ENCODE measurements at places on chromosomes 4 and X.
A peak's percentile ranks its signal among the peaks of the same experiment; 100 is the strongest.

DNA sequence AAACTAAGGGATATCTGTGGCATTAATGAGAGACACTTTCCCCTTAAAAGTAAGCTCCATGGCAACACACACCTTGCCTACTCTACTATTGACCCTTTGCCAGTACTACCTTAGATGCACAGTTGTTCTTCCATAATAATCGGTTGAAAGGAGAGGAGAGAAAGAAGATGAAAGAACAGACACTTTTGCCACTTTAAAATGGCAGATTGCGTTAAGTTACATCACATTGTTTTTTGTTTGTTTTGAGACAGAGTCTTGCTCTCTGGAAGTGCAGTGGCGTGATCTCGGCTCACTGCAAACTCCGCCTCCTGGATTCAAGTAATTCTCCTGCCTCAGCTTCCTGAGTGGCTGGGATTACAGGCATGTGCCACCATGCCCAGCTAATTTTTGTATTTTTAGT lies 239.8 kb downstream of the SCFD2 start:
- no peaks in the 10 kb centered on the region for H3K36me3 ChIP-seq
- no peak overlapping the region for H3K4me3 ChIP-seq
- peaks cover 32% of the 10 kb centered on the region for H3K4me1 ChIP-seq

DNA sequence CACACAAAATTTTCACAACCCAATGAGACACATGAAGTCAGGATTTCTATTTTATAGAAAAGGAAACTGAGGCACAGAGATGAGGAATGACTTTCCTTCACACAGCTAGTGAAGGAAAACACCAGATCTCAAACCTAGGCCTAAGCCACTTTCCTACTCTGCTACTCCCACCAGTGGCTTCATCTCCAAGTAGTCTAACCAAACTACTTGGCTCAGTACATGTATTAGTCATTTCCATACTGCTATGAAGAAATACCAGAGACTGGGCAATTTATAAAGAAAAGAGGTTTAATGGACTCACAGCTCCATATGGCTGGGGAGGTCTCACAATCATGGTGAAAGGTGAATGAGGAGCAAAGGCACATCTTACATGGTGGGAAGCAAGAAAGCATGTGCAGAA lies 196.6 kb downstream of the EVC2 start:
- H3K4me3 ChIP-seq = no peak overlapping the region
- H3K27me3 ChIP-seq = no peaks in the 10 kb centered on the region
- no peak for DNase-seq
- no peak overlapping the region for H3K27ac ChIP-seq
- H3K36me3 ChIP-seq = no peaks in the 10 kb centered on the region
- H3K4me1 ChIP-seq = no peaks in the 10 kb centered on the region

GRCh38 chrX:445727-446126 lies 59.0 kb upstream of the PPP2R3B start:
- H3K27me3 ChIP-seq = no peaks in the 10 kb centered on the region
- no peak for DNase-seq
- H3K36me3 ChIP-seq = no peaks in the 10 kb centered on the region
- H3K27ac ChIP-seq = no peak overlapping the region
- H3K4me3 ChIP-seq = no peak overlapping the region
- no peaks in the 10 kb centered on the region for H3K4me1 ChIP-seq

GRCh38 chr4:13302876-13303275 lies 181.3 kb downstream of the RAB28 start:
- no peaks in the 10 kb centered on the region for H3K4me1 ChIP-seq
- DNase-seq = no peak
- no peak overlapping the region for H3K27ac ChIP-seq

GRCh38 chr4:70734971-70735370 lies 13.2 kb downstream of the RUFY3 start:
- peak overlapping the region; percentile 26 for H3K27ac ChIP-seq
- H3K4me3 ChIP-seq = peak overlapping the region; percentile 41
- H3K27me3 ChIP-seq = no peaks in the 10 kb centered on the region

DNA sequence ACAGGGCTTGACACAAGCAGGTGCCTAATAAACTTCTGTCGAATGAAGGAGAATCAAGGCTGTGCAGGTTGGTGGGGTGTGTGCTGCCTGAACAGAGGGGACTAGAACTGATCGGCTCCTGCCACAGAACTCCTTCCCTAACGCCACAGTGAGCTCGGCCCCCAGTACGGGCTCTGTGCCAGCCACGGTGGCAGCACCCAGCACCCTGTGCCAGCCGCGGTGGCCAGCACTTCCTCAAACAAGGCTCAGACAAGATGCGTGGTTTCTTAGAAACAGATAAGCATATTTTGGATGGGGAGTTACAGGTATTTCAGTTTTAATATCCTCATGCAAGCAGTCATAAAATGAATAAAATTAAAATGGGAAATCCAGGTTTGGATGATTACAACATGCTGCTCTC lies 26.0 kb upstream of the C4orf50 start:
- H3K4me1 ChIP-seq = no peaks in the 10 kb centered on the region
- DNase-seq = no peak
- no peaks in the 10 kb centered on the region for H3K36me3 ChIP-seq

- H3K36me3 ChIP-seq = no peaks in the 10 kb centered on the region
- no peaks in the 10 kb centered on the region for H3K27me3 ChIP-seq
- no peak overlapping the region for H3K27ac ChIP-seq
- no peaks in the 10 kb centered on the region for H3K4me1 ChIP-seq
- DNase-seq = no peak
- no peak overlapping the region for H3K4me3 ChIP-seq
These were observed 165.3 kb upstream of the GPC4 start for GRCh38 chrX:133580625-133581024.

- peak overlapping the region; percentile 67 for H3K27ac ChIP-seq
- peaks cover 17% of the 10 kb centered on the region for H3K4me1 ChIP-seq
- H3K36me3 ChIP-seq = peaks cover 19% of the 10 kb centered on the region
- no peak overlapping the region for H3K4me3 ChIP-seq
- no peaks in the 10 kb centered on the region for H3K27me3 ChIP-seq
These were observed 37.9 kb downstream of the RELL1 start for GRCh38 chr4:37648084-37648817.

- DNase-seq = peak; percentile 45
- H3K27ac ChIP-seq = peak overlapping the region; percentile 70
- H3K36me3 ChIP-seq = no peaks in the 10 kb centered on the region
- H3K27me3 ChIP-seq = no peaks in the 10 kb centered on the region
- no peak overlapping the region for H3K4me3 ChIP-seq
- H3K4me1 ChIP-seq = peaks cover 12% of the 10 kb centered on the region
These were observed 22.1 kb downstream of the PIR start for GRCh38 chrX:15471028-15471427.

DNA sequence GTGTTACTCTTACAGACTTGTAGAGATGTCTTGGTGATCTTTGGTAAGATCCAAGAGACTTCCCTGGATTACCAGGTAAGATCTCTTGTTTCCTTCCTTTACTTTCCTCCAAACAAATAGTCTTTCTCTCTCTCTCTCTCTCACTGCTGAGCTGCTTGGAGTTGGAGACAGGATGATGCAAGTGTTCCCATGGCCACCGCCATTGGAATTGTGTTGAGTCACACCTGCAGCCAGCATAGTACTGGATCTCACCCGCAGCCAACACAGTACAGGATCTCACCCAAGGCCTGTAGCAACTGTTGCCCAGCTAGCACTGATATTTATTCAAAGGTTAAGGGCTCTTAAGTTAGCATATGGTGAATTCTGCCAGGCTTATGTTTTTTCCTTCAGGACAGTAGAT lies 1080.9 kb downstream of the FAT4 start:
- no peak overlapping the region for H3K4me3 ChIP-seq
- H3K27ac ChIP-seq = no peak overlapping the region
- H3K27me3 ChIP-seq = no peaks in the 10 kb centered on the region

- no peak overlapping the region for H3K27ac ChIP-seq
- no peaks in the 10 kb centered on the region for H3K36me3 ChIP-seq
- no peak for DNase-seq
- H3K4me1 ChIP-seq = no peaks in the 10 kb centered on the region
- H3K4me3 ChIP-seq = no peak overlapping the region
- no peaks in the 10 kb centered on the region for H3K27me3 ChIP-seq
These were observed 302.7 kb upstream of the ADGRL3 start for GRCh38 chr4:60897415-60897814.

- no peak overlapping the region for H3K4me3 ChIP-seq
- DNase-seq = no peak
- no peak overlapping the region for H3K27ac ChIP-seq
These were observed 123.0 kb upstream of the GALNT7 start for GRCh38 chr4:173045571-173045970.

DNA sequence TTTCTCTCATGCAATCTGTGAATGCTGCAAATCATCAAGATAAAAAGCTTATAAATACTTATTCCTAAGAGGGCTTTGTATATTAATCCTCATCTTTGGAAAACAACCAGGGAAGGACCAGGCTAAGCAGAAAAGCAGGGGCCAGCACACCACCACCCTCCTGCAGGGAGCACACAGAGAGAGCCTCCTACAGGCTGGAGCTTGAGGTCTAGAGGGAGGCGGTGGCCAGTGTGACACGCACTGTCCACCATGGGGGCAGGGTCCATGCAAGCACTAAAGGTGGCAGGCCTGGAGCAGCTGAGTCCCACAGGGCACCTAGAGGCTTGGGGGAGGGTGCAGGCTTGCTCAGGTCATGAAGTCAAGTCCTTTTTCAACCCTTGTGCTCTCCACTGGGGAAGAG lies 236.9 kb downstream of the TACR3 start:
- no peak overlapping the region for H3K4me3 ChIP-seq
- no peaks in the 10 kb centered on the region for H3K27me3 ChIP-seq
- no peaks in the 10 kb centered on the region for H3K36me3 ChIP-seq
- H3K27ac ChIP-seq = no peak overlapping the region
- no peaks in the 10 kb centered on the region for H3K4me1 ChIP-seq

GRCh38 chr4:153611679-153612078 lies 72.4 kb upstream of the TLR2 start:
- no peak for DNase-seq
- H3K27me3 ChIP-seq = no peaks in the 10 kb centered on the region
- no peak overlapping the region for H3K4me3 ChIP-seq
- peaks cover 1% of the 10 kb centered on the region for H3K4me1 ChIP-seq
- no peak overlapping the region for H3K27ac ChIP-seq

GRCh38 chr4:121736735-121737351 lies 28.1 kb downstream of the SMIM43 start:
- no peak overlapping the region for H3K4me3 ChIP-seq
- no peak overlapping the region for H3K27ac ChIP-seq
- no peaks in the 10 kb centered on the region for H3K4me1 ChIP-seq
- DNase-seq = no peak

DNA sequence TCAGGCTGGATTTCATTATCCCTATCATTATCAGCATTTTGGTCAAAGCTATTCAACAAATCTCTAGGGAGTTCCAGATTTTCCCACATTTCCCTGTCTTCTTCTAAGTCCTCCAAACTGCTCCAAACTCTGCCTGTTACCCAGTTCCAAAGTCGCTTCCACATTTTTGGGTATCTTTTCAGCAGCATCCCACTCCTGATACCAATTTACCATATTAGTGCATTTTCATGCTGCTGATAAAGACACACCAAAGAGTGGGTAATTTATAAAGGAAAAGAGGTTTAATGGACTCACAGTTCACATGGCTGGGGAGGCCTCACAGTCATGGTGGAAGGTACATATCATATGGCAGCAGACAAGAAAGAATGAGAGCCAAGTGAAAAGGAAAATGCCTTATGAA lies 132.8 kb upstream of the SLC7A11 start:
- no peaks in the 10 kb centered on the region for H3K36me3 ChIP-seq
- H3K27ac ChIP-seq = no peak overlapping the region
- H3K27me3 ChIP-seq = no peaks in the 10 kb centered on the region
- H3K4me3 ChIP-seq = no peak overlapping the region

- H3K27me3 ChIP-seq = no peaks in the 10 kb centered on the region
- H3K4me1 ChIP-seq = peaks cover 5% of the 10 kb centered on the region
- H3K4me3 ChIP-seq = no peak overlapping the region
- H3K36me3 ChIP-seq = no peaks in the 10 kb centered on the region
- H3K27ac ChIP-seq = no peak overlapping the region
These were observed 89.3 kb downstream of the DDIT4L start for GRCh38 chr4:100100985-100101384.

- H3K4me3 ChIP-seq = no peak overlapping the region
- H3K4me1 ChIP-seq = no peaks in the 10 kb centered on the region
- H3K27me3 ChIP-seq = no peaks in the 10 kb centered on the region
- H3K36me3 ChIP-seq = no peaks in the 10 kb centered on the region
These were observed 495.3 kb downstream of the IL1RAPL1 start for GRCh38 chrX:29082558-29082957.

GRCh38 chrX:68947882-68948605 lies 119.2 kb downstream of the EFNB1 start:
- H3K4me3 ChIP-seq = no peak overlapping the region
- no peaks in the 10 kb centered on the region for H3K4me1 ChIP-seq
- no peaks in the 10 kb centered on the region for H3K27me3 ChIP-seq

DNA sequence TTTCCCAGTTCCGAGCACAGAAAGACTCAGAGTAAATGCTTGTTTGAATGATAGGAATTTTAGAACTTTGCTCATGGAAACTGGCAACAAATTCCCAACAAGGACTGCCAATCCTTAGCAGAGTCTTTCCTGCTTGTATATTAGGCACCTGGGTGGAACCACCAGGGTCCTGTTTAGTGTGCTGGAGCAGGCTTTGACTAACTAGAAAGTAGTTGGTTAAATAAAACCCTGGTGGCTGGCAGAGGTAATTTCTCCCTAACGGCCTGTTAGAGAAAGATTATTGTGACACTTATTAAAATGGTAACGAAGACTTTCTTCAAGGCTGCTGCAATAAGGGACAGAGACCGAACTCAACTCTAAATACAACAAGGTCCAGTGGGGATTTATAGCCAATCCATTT lies 103.6 kb upstream of the TEX13D start:
- no peaks in the 10 kb centered on the region for H3K27me3 ChIP-seq
- no peak for DNase-seq
- no peak overlapping the region for H3K27ac ChIP-seq
- H3K36me3 ChIP-seq = no peaks in the 10 kb centered on the region
- no peaks in the 10 kb centered on the region for H3K4me1 ChIP-seq

DNA sequence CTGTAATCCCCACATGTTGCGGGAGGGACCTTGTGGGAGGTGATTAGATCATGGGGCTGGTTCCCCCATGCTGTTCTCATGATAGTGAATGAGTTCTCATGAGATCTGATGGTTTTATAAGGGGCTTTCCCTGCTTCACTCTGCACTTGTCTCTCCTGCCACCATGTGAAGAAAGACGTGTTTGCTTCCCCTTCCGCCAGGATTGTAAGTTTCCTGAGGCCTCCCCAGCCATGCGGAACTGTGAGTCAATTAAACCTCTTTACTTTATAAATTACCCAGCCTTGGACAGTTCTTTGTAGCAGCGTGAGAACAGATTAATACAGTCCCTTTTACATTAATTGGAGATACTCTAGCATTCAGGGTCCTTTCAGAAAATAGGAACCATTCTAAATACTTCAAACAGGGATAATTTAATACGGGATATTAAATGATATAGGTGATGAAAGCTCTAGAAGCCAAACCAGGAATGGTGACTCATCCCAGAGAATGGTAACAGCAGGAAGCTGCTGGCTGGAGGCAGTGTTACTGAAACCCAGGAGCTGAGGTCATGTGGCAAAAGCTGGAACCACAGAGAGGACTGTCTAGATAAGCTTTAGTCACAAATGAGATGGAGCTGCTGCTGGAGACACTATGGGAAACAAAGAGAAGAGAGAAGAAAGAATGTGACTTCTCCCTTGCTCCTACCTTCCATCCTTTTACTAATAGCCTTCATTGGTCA lies 57.3 kb downstream of the GSTCD start:
- H3K27me3 ChIP-seq = no peaks in the 10 kb centered on the region
- no peaks in the 10 kb centered on the region for H3K36me3 ChIP-seq
- DNase-seq = peak; percentile 55

- peak overlapping the region; percentile 97 for H3K27ac ChIP-seq
- H3K4me1 ChIP-seq = peaks cover 83% of the 10 kb centered on the region
- DNase-seq = no peak
- H3K4me3 ChIP-seq = peak overlapping the region; percentile 83
- H3K27me3 ChIP-seq = no peaks in the 10 kb centered on the region
These were observed 691 bp downstream of the SCARB2 start for GRCh38 chr4:76212851-76213414.
